HT-29 (cell line): ENCODE measurements at places on chromosomes 1 and 21.

DNA sequence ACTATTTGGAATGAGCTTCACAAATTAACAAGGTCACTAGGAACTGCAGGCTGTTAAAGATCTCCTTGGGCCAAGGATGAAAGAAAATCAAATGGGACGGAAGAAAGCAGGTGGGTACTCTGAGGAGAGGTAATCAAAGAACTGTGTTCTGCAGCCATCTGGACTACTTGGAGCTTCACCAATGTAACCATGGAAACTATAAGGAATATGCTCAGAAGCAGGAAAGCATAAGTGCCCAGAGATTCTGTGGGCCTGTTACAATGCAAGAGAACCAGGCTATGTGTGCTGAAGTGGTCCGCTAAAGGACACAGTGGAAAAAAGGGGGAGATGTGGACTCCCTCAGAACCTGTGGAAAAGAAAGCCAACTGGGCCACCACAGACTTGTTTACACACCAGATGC, 238.5 kb downstream of the PTGER3 start:
- no peak for DNase-seq

DNA sequence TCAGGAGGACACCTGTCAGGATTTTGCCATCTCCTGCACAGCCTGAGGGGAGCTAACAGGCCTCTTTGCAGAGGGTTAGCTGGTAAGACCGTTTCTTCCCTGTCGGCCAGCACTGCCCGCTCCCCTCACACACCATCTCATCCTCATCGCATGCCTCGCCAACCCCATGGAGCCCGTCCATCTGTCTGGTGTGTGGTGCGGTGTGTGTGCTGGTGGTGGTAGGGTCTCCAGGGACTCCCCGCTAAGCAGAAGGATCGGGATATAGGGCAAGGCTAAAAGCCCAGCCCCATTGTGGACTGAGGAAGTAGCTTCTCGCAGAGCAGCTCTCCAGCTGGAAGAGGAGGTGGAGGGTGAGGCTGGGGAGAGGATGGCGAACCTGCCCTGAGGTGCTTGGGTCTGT, 6.8 kb upstream of the SFN start:
- no peak for DNase-seq

DNA sequence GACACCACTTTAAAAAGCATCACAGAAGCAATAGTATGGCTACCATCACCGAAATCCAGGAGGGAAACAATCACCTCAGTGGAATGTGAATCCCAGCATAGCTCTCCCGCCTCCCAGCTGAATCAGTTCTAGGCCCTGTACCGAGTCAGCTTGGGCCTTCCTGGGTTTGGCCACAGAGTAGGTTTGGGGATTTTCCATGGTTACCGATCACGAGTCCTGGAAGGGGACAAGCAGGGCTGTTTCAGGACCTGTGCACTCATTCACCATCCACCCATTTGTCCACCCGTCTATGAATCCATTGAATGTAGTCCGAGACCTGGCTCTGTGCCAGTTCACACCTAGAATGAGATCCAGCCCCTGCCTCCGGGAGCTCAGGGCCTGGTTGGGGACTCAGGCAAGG, 94.2 kb downstream of the ARHGEF10L start:
- no peak for DNase-seq

DNA sequence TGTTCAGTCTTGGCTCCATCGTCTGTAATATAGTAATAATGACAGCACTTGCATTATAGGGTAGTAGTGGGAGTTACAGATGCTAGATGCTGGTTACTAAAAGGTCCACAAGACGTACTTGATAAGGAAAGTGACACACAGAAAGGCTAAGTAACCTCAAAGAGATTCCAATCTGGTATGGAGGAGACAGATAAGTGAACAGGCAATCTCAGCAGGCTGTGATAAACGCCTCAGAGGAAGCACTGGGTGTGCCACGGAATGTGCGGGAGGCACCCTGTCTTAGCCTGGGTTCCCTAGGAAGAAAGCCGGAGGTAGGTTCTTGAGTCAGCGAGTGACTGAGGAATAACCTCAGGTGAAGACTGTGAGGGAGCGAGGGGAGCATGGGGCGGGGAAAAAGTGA, 4.6 kb upstream of the CTPS1 start:
- DNase-seq, result no peak

GRCh38 chr1:86423473-86423872, 498 bp upstream of the CLCA2 start:
- DNase-seq, result no peak
